Fibroblast of skin of left biceps (primary cell): ENCODE measurements at places on chromosomes 5 and 9.

DNA sequence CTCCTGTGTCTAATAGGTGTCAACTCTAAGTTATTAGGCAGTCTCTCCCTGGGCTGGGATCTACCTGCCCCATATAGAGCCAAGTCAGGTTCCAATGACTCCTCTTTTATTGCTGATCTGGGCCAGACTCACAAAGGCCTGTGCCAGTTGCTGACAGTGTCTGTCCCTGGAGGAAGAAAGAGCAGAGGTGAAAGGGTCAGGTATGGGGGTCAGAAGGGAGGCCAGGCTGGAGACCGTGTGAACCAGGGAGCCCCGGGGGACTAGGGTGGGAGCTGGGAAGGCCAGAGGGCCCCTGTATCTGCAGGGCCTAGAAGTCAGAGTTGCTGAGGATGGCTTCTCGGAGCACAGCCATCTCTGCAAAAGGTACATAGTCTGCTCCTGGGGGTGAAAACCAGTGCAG, 3.5 kb upstream of the HINT2 start:
- DNase-seq: no peak

GRCh38 chr5:132179405-132179804, 48.2 kb downstream of the P4HA2 start:
- no peak for DNase-seq

DNA sequence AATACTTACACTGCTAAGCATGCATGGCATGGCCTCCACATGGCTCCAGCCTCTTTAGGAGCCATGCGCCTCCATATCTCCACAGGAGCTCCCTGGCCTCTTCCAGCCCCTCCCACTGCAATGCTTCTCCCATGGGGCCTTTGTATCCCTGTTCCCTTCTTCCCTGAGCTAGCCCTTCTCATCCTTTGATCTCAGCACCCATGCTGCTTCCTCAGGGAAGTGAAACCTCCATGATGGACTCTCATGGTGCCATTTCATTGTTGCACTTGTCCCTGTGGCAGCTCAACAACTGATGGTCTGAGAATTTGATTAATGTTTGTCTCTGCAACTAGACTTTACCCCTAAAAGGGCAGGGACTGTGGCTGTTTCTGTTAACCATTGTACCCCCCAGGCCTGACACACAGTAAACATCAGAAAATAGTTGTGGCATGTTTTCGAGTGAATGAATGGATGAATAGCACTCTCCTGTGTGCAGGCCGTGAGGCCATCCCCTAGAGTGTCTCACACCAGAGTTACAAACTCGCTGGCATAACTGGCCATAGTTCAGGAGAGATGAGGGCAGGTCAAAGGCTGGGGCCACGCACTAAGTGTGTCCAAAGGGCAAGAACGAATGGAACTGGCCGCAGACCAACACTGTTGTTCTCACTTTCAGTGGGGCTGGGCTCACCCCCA, 6.6 kb downstream of the IDNK start:
- DNase-seq: no peak

GRCh38 chr9:88005240-88005639, 30.9 kb upstream of the CDK20 start:
- peak; percentile 7 for DNase-seq

GRCh38 chr5:43461066-43461465, 22.6 kb downstream of the TMEM267 start:
- no peak for DNase-seq

DNA sequence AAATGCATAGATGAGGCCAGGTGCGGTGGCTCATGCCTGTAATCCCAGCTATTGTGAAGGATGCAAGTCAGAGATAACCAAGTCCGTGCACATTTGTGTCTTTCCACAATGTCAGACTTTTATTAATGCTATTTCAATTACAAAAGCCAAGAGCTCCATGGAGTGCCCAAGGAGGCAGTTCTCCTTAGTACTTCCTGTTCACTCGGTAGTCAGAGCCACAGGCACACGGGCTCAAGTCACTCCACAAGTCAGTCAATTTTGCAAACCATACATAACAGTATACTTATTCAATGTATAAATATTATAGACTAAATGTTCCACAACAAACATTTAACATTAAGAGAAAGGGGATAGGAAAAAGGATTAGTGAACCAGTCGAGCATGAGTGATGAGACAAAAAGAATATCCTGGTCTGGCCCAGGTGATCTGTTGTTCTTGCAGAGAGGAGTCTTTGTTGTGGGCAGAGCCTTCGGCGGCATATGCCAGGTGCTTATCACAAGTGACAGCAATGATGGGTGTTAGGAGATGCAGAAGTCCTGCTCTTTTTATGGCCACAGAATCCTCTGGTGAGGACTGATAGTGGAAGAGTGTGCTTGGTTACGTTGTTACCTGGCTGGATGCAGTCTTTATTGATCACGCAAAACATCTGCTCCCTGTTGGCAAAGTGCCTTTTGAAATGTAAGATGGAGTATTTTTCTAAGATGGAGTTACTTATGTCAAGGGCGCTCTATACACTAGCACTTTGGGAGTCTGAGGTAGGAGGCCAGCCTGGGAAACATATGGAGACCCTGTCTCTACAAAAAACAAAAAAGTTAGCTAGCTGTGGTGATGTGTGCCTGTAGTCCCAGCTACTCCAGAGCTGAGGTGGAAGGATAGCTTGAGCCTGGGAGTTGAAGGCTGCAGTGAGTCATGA, 167.0 kb upstream of the FBXL17 start:
- DNase-seq: no peak

DNA sequence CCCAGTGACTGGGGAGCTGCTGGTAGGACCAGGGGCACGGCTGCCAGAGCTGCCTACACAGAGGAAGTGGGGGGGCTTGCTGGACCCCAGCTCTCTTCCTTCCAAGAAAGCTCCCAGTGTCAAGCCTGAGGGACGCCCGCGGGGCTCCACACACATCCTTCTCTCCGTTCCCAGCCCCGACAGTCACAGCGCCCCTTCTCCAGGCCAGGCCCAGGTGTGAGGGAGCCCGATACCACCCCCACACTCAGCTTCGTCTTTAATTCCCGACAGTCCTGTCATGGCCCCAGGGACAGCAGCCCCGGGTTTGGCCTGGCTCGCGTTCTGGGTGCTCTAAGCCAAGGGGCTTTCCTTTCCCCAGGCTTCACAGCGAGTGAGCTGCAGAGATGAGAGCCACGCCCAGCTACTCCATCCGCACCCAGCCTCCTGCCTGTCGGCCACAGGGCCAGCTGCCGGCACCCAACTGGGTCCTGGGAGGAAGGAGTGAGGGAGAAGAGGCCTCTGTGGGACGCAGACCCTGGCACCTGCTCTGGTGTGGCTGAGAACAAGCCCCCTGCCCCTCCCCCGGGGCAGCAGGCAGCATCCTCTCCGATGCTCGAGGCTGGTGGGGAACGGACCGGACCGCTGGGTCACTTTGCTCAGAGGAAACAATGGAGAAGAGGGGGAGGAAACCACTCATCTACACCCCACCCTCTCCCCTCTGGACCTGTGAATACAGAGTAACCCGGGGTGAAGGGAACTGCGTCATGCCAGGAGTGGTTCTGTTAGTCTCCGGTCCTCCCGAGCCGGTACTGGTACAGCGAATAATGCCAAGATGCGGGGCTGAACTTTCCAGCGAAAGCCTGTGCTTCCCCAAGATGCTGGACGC, 53.9 kb upstream of the PHYKPL start:
- DNase-seq: no peak

DNA sequence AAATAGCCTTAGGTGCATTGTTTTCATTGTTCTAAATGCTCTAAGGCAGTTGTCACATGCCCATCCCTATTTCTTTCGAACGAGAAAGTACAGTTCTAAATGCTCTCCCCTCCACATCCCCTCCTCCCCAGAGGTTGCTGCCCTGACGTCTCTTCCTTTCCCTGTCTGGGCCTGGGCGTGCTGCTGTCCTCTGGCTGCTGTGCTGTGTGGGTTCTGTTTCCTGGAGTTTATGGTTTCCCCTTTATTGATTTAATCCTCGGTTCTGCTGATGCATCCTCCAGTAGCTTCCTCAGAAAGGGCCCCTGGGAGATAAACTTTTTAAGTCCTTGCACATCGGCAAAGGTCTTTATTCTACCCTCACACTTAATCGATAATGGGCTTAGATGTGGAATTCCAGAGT, 48.8 kb downstream of the MVB12B start:
- no peak for DNase-seq

DNA sequence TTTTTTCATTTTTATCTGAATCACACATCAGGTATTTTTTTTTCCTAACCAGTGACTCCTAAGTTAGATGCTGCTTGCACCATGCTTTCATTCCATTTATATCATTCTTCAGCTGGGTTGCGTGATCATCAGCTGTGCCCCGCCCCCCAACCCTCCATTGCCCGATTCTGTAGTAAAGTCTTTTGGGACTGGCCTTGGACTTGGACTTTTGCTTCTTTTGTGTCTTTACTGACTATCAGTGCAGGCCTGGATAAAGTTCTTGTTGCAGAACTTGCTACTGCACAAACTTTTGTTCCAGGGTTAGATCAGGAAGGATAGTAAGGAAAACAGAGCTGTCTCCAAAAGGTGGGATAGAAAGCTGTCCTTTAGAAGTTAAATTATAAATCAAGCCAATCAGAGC, 38.5 kb downstream of the SLC22A5 start:
- DNase-seq: no peak

- DNase-seq: peak; percentile 71
Measured at GRCh38 chr5:177133096-177133852, at the start of gene NSD1. TSS of gene NSD1 (plus strand) at chr5:177133773. CDS start at chr5:177135104, 1,331 bp downstream.

GRCh38 chr9:135600296-135600817, 38.8 kb downstream of the PAEP start:
- no peak for DNase-seq

DNA sequence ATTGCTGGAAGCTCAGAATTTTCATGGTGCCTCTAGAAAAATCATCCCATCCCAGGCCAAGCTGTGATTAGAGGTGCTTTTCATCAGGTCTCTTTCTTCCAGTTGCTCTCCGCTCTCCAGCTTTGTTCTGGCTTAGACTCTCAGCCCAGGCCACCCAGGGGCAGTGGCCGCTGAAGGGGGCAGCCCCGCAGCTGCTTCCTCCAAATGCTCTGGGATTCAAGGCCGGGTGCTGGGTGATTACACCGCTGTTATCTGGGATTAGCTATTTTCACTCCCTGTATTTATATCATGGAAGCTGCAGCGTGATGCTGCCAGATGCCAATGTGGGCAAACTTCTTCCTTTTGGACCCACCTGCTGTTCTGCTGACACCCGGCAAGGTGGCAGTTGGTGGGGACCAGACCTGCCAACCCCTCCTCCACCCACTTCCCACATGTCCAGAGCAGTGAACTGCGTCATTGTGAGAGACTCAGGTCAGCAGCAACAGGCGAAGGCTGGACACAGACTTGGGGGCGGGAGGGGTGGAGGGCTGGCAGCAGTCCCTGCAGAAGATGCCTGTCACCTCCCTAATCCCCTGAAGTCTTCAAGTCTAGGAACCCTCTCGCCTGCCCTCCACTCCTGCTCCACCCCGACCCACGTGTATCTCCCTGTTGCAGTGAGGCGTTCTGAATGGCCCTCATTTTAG, 33.9 kb upstream of the NKX2-5 start:
- DNase-seq: no peak

DNA sequence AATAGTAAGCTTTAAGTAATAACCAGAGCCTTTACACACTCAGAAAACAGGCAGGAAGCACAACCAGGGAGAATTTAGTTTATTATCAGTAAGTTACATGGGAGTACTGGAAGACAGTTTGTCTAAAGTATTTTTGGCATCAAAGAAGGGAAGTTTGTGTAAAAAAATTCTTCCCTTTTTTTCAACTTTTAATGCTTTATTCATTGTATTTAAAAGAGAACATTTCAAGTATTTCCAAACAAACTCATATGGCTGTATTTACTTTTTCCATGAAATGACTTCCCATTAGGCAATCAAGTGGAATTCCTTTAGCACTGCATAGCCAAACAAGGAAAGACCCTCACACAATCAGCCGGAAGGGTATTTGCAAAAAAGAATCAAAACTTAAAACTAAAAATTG, 26.7 kb downstream of the RNF145 start:
- DNase-seq: peak; percentile 50

GRCh38 chr5:39876146-39876545, 451.4 kb upstream of the DAB2 start:
- DNase-seq: no peak

DNA sequence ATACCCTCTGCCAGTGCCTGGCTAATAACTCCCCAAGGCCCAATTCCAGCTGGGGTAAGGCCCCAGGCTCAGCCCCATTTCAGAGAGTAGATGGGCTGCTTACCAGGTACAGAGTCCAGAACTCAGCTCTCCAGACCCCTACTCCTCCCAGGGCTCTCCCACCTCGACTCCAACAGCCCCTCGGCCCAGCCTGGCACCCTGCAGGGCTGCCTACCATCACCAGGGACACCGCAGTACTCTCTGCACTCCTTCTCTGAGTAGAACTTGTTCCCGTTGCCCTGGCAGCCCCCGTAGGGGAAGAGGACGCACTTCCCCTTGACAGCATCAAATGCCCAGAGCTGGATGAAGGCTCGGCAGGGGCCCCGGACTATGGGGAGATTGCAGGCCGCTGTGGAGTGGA, 17.4 kb downstream of the AMBP start:
- DNase-seq: no peak

DNA sequence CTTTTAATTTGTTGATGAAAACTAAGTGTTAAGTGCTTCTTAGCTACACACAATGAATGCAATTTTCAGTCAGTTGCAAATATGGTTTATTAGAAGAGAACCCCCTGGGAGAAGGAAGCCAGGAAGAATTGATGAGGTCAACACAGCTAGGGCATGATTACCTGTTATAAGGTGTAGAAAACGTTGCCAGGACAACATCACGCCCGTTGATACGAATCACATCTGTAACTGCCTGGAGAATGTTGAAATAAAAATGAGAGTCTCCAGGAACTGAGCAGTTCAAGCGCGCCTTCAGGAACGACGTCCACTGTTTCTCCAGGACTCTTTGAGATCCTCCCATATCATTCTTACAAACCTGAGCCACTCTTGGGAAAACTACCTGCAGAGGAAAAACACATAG, 88.0 kb downstream of the SEMA6A start:
- DNase-seq: no peak

DNA sequence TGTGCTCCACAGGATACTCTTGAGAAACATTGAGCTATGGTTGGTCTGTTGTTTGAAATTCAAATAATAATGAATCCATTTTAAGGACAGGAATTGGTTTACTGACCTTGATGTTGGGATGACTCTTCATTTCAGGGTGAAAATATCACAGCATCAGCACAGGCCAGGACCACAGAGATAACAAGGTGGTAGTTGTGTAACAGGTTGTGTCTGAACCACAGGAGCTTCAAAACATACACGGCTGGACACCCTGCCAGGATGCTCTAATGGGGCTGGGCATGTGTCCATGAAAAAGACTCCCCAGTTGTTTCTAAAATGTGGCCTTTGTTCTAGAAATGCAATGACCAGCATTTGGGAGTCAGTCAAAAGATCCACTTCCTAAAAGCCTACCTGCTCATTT, 69.8 kb downstream of the ACO1 start:
- DNase-seq: no peak
